ENCODE measurements at places on chromosomes 13 and 19.

DNA sequence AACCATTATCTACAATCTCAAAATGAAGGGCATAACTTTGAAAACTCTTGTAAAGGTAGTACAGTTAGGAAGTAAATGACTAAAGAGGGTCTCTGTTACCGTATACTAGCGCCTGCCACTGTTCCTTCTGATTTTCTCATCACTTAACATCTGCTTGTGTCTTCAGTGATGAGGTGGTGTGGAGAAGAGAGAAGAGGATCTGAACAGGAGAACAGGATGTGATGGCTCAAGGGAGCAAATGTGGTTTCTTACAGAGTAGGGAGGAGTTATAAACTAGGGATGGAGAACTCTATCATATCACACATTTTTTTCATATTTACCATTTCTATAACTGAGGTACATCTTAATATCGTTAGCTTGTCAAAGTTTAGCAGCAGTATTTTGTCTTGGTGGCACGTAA, 1.1 kb downstream of the KCTD4 start:
- no peak for DNase-seq

GRCh38 chr19:38685666-38686529, 38.4 kb downstream of the ACTN4 start:
- no peak for DNase-seq

GRCh38 chr19:5615756-5616327, 6.7 kb downstream of the SAFB2 start:
- no peak for DNase-seq

DNA sequence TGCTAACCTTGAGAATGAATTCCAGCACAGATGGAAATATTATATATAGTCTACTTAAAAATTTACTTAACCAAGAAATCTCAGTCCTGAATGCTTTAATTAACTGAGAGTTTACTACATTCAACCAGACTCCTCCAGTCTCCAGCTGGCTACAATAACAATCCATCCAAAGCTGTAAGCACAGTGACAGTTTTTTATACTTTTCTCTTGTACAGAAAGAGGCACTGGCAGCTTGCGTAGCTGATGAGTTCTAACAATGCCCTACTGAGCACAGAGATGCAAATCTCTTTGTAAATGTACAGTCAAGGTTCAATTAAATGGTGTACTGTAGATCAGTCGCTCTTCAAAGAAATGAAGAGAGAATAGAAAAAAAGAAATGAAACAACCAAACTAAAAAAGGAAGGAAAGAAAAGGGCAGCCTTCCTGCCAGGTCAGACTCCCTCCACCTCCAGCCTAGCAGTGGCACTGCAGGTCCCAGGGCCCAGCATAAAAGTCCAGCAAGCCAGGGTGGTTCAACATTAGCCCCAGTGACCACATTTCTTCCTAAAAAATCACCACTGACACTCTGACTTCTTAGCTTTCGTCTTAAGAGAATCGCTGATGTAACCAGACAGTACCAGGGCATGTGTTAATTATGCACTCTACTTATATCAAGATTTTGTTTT, 88.4 kb downstream of the SACS start:
- no peak for DNase-seq

GRCh38 chr13:65940720-65941119, 1289.4 kb downstream of the PCDH9 start:
- no peak for DNase-seq

DNA sequence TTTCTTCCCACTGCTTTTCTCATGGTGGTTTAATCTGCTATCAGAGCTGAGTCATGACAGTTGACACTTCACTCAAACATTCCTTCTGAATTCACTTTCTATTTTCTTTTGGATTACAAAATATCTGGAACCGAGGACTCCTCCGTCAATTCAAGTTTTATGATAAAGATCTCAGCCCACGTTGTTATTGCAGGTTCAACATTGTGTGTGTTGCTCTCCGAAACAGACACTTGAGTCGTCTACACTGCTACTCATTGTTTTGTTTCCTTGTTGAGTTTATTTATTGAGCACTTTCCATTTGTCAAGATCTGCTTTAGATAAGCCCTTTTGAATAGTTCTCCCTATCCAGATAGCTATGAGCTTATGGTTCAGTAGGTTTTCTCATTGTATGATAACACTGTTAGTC, 636.1 kb upstream of the GPC6 start:
- DNase-seq, result no peak

DNA sequence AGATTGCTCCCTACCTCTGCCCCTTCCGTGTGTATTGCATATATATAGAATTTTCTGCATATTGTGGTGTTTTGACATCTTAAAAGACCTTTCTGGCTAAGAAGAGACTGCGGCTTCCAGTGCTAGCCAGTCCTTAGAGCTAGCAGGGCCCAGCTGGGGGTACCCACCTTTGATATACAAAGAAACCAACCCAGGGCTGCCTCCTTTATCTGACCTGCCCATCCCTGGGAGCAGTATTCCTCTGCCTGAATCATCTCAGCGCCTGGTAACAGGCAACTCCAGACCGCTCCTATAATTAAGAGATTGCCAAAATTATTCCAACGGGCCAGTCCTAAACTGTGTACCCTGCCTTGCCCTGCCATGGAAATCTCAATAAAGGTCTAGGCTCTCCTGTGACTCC, 186.3 kb upstream of the RNF113B start:
- DNase-seq, result no peak

- DNase-seq, result peak; percentile 60
Observed at GRCh38 chr19:51002089-51002532, 707 bp upstream of the KLK8 start.

DNA sequence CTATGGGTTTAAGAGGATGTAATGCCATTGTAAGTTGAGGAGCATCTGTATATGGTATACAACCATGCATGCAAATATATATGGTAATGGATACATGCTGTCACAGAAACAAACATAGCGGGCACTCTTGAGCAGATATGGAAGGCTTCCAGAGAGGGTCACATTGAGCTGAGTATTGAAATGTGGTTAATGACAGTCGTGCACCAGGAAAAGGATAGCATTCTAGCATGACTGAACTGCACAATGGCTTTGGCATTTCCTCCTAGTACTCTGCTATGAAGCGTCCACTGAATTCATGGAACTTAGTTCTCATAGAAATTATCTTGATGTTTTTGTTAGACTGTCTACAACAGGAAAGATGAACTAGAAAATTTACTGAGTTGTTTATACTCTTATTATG, 25.2 kb downstream of the DGKH start:
- no peak for DNase-seq

DNA sequence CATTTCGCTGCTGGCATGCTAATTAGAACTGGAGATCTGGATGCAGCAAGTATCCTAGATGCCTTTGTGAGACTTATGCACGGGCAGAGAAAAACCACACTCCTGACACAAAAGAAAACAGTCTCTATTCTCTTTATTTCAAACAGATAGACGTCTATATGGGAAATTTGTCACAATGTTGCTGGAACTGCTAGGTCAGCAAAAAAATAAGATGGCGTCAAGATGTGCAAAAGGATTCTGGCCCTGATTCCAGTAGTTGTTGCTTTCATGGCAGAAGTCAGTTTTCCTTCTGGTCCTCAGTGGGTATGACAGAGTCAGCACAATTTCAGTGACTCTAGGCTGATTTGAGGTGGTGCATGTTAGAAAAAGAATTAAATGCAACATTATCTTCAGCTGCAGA, 1068.0 kb downstream of the SLITRK5 start:
- DNase-seq, result no peak

DNA sequence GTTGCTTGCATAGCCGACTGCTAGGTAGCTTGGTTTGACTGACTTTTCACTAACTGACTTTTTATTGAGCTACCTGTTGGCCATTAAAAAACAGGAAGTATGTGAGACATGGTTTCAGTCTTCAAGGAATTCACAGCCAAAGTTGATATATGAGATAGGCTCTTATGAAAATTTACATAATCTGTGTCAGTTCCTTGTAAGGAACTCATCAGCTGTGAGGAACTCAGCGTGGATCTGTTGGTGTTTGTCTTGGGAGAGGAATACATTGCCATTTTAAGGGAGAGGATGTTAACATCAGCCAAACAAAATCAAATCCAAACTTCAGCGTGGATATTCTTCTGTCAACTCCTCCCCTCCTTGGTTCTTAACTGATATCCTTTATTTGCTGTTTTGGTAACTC, 2.0 kb downstream of the RNF113B start:
- no peak for DNase-seq

GRCh38 chr13:23432626-23433025, 876 bp downstream of the SACS start:
- DNase-seq, result no peak

- no peak for DNase-seq
Observed at GRCh38 chr19:3289971-3290569, 65.6 kb downstream of the CELF5 start.

DNA sequence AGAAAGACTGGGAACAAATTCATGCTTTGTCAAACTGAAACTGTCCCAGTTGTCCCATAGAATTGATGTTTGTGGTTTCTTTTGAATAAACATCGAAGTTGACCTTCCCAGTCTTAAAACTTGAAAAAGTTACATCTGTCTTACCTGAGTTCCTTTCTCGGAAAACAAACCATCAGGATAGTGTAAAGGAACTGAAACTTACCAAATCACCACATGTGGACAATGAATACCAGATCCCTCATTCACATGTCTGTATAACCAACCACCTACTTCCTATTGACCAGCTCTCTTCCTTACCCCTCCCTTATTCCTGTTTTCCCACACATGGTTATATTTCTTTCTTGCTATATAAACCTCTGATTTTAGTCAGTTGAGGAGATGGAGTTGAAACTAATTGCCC, 791.7 kb upstream of the PCDH20 start:
- no peak for DNase-seq

GRCh38 chr13:108940121-108940520, 310.7 kb downstream of the MYO16 start:
- no peak for DNase-seq

- DNase-seq, result no peak
Observed at GRCh38 chr13:87208636-87209035, 462.5 kb upstream of the SLITRK5 start.

DNA sequence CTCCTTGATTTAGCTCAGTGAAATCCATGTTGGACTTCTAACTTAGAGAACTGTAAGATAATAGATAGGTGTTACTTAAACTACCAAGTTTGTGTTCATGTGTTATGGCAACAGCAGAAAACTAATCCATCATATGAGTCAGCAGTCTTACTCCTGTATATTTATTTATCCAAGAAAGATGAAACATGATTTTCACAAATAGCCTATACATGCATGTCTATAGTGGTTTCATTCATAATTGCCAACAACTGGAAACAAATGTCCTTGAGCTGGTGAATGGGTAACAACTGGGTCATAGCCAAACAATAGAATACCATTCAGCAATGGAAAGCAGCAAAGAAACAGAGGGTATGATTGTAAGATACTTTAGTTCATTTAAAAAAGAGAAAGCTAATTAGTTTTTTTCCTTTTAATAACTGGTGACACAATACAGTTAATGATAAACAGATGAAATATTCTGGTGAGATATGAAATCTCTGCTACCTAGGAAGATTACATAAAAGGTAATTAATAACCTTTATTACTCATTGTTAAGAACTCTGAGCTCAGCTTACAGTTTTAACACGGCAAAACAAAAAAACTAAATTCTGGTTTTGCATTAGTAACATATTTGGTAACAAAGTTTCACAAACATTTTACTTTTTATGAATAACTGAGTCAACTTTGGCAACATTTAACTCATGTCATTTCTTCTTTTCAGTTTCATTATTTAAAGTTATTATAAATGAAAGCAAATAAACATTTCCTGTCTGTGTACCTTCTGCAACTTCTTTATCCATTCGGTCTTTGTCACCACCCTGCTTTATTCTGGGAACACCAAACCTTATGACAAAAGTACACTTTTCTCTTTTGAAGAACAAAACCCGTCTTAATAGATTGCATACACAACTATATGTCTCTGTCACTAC, 181.3 kb downstream of the LIG4 start:
- no peak for DNase-seq

DNA sequence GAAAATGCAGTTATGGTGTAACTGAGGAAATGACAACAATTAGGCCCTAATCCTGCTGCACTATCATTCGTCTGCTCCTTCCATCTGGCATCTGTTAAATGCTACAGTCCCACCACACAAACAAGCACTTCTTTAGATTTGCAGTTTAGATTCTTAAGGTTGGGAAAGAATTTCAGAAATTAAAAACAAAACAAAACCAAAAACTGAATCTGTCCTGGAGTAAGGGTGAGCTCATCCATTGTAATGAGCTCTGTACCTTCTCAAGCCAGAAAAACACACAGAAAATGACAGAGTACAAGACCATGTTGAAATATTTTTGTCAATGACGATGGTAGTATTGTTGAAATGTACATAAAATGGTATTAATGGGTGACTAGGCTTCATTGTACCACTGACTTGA, 28.3 kb downstream of the SMAD9 start:
- DNase-seq, result no peak

DNA sequence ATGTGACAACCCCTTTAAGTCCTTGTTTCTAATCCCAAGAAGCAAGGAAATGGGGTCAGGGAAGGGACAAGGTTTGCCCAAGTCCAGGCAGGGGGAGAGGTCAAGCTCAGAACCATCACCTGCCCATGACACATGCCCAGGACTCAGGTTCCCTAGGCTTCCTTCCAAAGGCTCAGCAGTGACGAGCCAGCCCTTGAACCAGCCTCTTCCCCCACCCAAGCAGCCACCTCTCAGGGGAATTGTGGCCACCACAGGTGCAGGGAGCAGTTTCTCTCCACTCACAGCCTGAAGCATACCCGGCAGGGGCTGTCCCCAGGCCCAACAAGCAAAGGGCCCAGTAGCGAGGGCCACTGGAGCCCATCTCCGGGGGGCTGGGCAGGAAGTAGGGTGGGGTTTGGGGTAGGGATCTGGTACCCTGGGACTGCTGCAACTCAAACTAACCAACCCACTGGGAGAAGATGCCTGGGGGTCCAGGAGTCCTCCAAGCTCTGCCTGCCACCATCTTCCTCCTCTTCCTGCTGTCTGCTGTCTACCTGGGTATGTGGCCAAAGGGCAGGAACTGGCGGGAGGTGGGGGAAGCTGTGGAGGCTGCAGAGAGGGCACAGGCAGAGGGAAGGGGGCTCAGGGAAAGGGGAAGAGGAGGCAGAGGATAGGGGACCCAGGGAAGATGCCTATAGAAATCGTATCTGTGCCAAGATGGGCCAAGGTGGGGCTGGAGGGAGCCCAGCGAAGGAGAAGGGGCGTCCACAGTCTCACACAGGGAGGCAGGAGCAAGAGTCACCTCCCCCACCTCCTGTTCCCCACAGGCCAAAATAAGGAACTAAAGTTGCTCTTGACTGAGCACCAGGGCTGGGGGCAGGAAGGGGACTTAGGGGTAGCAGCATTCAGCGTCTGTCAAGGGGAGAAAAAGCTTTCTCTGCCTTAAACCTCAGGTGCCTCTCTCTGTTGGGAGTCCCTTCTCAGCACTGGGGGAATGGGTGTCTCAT, at the start of gene CD79A:
TSS of gene CD79A (plus strand) at position 433 of the 986 bp plus-strand sequence. CDS start at position 459, 26 bp downstream.
- no peak for DNase-seq

DNA sequence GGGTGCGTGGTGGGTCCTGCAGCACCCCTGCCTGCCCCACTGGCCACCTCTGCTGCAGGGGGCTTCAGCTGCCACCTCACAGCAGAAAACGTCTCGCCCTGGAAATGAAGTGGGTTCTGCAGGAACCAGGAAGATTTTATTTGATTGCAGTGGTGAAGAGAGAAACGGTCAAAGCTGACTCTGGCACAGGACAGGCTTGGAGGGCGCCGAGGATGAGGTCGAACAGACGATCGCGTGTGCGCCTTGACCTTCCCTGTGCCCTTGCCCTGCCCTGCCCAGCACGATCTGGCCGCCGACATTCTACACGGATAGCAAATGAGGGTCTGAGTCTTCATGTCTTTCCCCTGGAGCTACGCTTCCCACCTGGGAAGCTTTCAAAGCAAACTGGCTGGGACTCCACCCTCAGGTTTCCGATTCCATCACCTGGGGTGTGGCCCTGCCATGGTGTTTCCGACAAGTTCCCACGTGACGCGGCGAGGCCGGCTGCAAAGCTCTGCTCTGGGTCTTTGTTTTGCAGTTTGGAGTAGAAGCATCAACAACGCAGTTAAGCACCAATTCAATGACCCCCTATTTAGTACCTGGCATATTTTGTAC, 50.3 kb upstream of the TUBGCP3 start:
- no peak for DNase-seq
